ENCODE measurements at places on chromosomes 7 and 10. TPM values are rescaled to one million over a fixed set of nuclear protein-coding genes. Genes with fewer than 3 reads are reported as not detected.

DNA sequence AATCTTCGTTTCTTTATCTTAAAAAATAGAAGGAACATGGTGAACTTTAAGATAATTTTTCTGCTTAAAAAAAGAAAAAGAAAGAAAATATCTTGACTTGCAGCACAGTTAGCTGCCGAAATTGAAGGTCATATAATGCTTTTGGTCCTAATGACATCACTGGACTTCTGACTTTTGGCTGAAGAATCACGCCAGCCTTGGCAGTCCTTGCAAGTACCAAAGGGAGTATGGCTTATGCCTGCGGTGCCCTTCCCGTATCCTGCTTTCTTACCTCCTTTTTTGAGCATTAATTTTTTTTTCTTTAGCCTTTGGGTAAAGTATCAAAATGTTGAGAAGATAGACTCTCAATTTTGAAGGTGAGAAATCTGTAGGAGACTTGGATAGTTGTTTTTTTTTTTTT lies 7.0 kb downstream of the BMPR1A start:
- DNase-seq, result no peak

Gene ANKRD1
- 0.04 TPM for polyA plus RNA-seq

Gene RAMP3
- polyA plus RNA-seq, result 51.4 TPM

GRCh38 chr10:93701866-93702209 lies 554 bp downstream of the FRA10AC1 start:
- DNase-seq, result no peak

GRCh38 chr7:144037414-144038035 lies 11.2 kb upstream of the OR2A5 start:
- no peak for DNase-seq

DNA sequence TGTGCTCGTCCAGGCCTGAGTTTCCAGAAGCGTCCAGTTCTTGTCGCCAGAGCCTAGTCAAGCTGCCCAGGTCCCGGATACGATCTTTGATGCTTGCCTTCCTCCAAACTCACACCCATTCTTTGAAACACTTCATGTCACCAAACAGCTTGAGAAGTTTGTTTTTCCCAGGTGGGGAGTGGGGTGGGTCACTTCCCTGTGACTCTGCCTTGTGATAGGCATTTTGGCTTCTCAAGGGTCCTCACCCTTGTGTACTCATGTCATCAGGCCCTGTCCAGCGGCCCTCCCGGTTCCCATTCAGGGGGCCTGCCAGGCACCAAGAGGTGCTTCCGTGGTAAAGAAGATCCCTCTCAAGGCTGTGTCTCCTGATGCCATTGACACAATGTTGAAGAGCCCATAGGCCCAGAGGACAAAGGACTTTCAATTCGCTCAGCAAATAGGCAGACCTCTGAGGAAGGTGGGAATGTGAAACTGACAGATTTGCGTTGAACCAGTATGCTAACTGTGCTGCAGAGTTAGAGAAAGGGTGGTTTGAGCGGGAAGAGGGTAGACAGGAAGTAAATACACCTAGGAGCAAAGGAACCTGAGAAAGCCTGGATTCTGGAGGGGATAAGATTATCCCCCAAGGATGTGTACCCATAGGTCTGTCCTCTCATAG lies 24.7 kb upstream of the SFTPA1 start:
- no peak for DNase-seq

GRCh38 chr7:27202862-27203134 lies 2.9 kb upstream of the HOXA13 start:
- no peak for DNase-seq

Gene NOM1
- 9.2 TPM for polyA plus RNA-seq

GRCh38 chr7:24604630-24605029 lies 31.4 kb downstream of the PALS2 start:
- DNase-seq, result no peak

GRCh38 chr7:77702513-77702912 lies 6.3 kb downstream of the RSBN1L start:
- DNase-seq, result no peak

- DNase-seq, result no peak
These were observed 1.6 kb downstream of the TCF7L2 start for GRCh38 chr10:112951359-112952281.

- DNase-seq, result no peak
These were observed 4.3 kb upstream of the KAT6B start for GRCh38 chr10:74822101-74822500.

Gene ATE1
- polyA plus RNA-seq, result 17.7 TPM

Gene LRRC17
- 3.8 TPM for polyA plus RNA-seq

DNA sequence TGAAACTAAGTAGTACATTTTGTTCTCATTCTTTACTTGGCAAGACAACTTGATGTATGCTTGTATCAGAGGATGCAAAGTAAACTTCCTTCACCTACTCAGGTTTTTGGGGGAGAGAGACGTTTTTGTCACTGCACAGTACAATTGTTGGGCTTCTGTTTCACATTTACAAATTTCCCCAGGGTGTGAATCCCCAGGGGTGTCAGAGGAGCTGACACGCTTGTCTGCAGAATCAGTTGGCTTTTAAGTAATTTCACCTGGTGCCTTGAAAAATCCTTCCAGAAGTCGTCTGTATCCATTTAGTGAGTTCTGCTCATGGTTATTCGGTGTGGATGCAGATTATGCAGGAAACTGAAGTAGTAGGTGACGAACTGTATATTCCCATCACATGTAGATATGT lies 1227.7 kb upstream of the CELF2 start:
- DNase-seq, result no peak

DNA sequence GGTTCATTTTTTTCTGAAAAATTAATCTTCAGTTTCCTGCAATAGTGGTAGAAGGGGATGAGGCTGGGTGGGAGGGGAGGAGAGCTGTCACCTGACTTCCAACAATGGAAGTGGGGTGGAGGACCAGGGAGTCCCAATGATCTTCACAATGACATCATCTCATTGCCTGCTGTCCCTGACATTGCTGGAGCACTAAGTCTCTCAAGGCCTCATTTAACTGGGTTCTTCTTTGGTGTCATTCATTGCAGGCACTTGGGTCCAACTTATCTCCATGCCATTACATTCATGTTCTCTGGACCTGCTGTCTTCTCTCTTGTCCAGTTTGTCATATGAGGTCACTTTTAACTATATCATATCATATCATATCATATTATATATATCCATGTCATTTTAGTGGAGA lies 34.4 kb downstream of the PRTFDC1 start:
- no peak for DNase-seq

DNA sequence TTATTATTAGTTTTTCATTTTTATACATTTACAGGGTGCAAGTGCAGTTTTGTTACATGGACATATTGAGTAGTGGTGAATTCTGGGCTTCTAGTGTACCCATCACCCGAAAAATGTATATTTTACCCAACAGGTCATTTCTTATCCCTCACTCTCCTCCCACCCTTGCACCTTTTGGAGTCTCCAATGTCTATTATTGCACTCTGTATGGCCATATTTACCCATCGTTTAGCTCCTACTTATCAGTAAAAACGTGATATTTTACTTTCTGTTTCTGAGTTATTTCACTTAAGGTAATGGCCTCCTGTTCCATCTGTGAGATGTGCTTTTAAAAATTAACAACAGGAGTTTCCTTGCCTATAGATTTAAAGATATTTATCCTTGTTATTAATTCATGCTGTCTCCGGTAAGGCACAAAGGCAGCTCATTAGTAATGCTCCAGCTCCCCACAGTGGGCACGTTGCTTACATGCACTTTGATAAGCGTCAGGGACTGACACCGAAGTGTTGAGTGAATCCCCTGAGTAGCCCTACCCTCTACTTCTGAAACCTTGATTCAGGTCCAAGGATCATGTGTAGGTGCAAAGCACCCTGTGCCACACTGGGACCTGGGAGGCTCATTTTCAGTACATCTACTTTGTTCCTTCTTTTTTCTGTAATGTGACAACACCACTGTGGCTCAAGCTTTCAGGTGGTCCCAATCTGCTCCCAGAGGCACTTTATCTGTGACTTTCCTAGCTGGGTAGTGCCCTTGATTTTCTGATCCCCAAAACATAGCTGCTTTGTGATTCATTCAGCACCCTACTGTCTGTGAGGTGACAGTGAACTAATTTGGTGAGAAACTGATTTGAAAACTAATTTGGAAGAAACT lies 27.3 kb downstream of the HYAL4 start:
- DNase-seq, result peak; percentile 32

GRCh38 chr7:94449151-94449725 lies 54.5 kb downstream of the COL1A2 start:
- DNase-seq, result no peak

DNA sequence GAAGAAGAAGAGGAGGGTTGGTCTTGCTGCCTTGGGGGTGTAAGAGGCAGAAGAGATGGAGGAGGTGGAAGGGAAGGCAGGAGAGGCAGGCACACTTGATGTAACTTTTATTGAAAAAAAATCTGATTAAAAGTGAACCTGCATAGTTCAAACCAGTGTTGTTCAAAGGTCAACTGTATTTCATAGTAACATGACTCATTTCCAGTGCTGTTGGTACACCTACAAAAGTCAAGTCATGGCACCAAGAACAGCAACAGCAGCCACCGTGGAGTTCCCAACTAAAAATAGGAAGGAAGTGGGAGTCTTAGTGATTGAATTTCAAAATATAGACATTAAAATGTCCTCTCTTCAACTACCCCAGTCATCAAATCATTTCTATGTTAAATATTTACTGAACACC lies 88.5 kb downstream of the CTNNA3 start:
- no peak for DNase-seq

Gene GIMAP1
- 8.0 TPM for polyA plus RNA-seq

Gene VDAC2
- polyA plus RNA-seq, result 209 TPM

Gene GNAI1
- polyA plus RNA-seq, result 49.4 TPM

Gene EPO
- polyA plus RNA-seq, result not detected

DNA sequence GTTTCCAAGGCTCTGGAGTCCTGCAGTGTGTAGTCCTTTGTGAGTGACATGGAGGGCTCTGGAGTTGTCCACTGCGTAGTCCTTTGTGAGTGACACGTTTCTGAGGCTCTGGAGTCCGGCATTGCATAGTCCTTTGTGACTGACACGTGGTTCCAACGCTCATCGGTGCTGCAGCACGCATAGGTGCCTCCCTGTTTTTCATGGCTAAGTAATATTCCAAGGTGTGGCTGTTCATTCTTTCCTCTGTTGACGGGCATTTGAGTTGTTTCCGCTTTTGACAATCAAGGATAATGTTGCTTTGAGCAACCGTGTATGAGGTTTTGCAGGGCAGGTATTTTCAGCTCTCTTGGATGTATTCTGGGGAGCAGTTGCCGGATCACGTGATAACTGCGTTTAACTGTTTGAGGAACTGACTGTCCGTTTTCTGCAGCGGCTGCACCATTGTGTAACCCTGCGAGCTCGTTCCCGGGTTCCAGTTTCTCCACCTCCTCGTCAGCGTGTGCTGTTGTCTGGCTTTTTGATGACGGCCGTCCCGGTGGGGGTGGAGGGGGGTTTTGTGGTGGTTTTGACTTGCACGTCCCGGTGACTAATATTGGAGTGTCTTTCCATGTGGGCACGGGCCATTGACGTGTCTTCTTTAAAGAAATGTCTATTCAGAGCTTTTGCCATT lies 21.1 kb downstream of the FAM20C start:
- DNase-seq, result no peak

- DNase-seq, result no peak
These were observed 817.6 kb downstream of the TNS3 start for GRCh38 chr7:46764100-46764936.

- no peak for DNase-seq
These were observed 67.3 kb upstream of the DNAJB6 start for GRCh38 chr7:157269341-157270059.

DNA sequence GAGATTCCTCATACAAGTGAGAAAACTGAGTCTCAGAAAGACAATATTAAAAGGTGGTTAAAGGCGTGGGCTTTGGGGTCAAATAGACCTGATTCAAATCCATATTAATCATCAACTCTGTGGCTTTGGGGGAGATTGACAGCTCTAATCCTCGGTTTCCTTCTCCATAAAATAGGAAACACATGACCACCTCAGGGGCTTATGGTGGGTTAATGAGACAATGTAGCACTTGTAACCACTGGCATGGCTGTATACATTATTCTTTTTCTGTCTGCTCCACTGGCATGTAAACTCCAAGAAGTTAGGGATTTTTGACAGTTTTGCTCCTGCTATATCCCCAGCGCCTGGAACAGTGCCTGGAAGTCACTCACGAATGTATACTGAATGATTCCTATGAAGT lies 120.8 kb upstream of the GAD2 start:
- DNase-seq, result no peak

Gene TEX47
- polyA plus RNA-seq, result not detected

GRCh38 chr10:114871379-114871778 lies 49.8 kb downstream of the FHIP2A start:
- no peak for DNase-seq
